A549 treated with dexamethasone at 1 μM for 4 hours (cell line): ENCODE measurements at places on chromosomes 6 and 20. TPM values are rescaled to one million over a fixed set of nuclear protein-coding genes. Genes with fewer than 3 reads are reported as not detected.

The PLCB4 gene
- total RNA-seq: 14.9 to 25.2 TPM (median 20.0 TPM) in 5 replicates

The ELOVL2 gene
- total RNA-seq: 5.5 to 7.6 TPM (median 6.9 TPM) in 5 replicates

The VGLL2 gene
- total RNA-seq: not detected in 5 replicates

The ZC3H12D gene
- 0.02 to 0.21 TPM (median 0.06 TPM) in 5 replicates for total RNA-seq

The TXLNB gene
- total RNA-seq: not detected in 5 replicates

The FOXP4 gene
- 15.2 to 29.4 TPM (median 28.6 TPM) in 5 replicates for total RNA-seq

The ENPP4 gene
- total RNA-seq: 0.23 to 0.48 TPM (median 0.25 TPM) in 5 replicates

The WFDC5 gene
- not detected in 5 replicates for total RNA-seq

The CLPSL1 gene
- not detected in 5 replicates for total RNA-seq
